ENCODE measurements at places on chromosomes 3 and 15.

GRCh38 chr15:66658044-66658443, 44.0 kb upstream of the SMAD6 start:
- no peak for DNase-seq

GRCh38 chr3:194285850-194286197, 65.3 kb downstream of the CPN2 start:
- no peak for DNase-seq

DNA sequence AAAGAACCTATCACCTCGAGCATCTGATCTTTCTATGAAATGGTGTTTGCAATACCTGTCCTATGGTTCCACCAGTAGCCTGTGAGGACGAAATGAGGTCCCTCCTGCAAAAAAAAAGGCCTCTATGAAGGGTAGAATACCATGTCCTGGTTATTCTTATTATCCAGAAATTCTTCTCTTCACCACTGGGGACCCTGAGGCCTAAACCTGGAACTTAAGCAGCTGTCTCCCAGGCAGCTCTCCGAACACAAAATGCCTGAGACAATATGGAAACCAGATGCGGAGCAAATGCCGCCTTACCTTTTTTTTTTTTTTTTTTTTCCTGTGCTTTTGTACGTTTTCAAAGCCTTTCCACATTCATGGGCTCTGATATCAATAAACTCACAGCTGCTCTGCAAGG, 62.1 kb upstream of the WNT5A start:
- peak; percentile 27 for DNase-seq

- DNase-seq: no peak
These were observed 17.5 kb downstream of the SHC4 start for GRCh38 chr15:48946074-48946839.

GRCh38 chr15:59531066-59531675, 80.4 kb upstream of the GCNT3 start:
- DNase-seq: no peak

- no peak for DNase-seq
These were observed 31.1 kb downstream of the PTPN23 start for GRCh38 chr3:47411696-47412452.

GRCh38 chr3:47871389-47871788, 68.5 kb downstream of the DHX30 start:
- DNase-seq: no peak

- no peak for DNase-seq
These were observed 540.8 kb downstream of the SI start for GRCh38 chr3:164537485-164537884.

- no peak for DNase-seq
These were observed 153.5 kb upstream of the IL12A start for GRCh38 chr3:159835126-159835525.

DNA sequence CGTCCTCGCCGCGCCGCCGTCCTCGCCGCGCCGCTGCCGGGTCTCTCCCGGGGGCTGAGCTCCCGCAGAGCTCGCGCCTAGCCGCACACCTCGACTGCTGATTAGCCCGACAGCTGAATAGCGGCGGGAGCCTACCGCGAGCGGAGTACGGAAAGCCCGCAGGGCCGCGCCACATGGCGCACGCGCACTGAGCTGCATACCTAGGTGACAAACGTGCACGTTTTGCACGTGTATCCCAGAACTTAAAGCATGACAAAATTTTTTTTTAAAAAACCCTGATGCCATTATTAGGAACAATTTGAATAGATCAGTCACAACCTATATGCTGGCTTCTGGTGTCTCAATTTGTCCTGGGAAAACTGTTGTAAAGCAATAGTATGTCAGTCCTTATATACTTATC, at the start of gene GOLGA8A:
TSS of gene GOLGA8A (minus strand) at position 122 of the 400 bp plus-strand sequence. CDS start 48,117 bp downstream, outside the sequence.
- peak; percentile 31 for DNase-seq

- DNase-seq: no peak
These were observed 50.5 kb upstream of the SPSB4 start for GRCh38 chr3:141000686-141001085.

DNA sequence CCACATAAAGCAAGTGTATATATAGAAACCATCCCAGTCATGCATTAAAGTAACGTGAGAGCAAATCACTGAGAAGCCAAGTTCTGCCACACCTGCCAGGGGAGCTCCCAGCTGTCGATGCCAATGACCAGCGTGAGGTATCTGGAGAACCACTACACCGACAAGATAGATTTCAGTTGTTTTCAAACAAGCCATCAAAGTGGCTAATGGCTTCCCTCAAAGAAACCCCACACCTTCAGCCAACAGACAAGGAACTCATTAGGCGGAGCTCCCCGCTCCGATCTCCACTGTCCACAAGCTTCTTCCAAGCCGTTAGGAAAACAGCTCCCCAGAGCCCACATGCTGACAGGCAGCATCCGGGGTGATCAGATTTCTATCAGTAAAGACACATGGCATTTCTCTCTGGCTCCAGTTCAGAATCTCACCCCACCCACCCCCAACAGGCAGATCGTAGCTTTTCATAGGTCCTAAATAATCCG, 54.2 kb upstream of the SPATA12 start:
- no peak for DNase-seq

DNA sequence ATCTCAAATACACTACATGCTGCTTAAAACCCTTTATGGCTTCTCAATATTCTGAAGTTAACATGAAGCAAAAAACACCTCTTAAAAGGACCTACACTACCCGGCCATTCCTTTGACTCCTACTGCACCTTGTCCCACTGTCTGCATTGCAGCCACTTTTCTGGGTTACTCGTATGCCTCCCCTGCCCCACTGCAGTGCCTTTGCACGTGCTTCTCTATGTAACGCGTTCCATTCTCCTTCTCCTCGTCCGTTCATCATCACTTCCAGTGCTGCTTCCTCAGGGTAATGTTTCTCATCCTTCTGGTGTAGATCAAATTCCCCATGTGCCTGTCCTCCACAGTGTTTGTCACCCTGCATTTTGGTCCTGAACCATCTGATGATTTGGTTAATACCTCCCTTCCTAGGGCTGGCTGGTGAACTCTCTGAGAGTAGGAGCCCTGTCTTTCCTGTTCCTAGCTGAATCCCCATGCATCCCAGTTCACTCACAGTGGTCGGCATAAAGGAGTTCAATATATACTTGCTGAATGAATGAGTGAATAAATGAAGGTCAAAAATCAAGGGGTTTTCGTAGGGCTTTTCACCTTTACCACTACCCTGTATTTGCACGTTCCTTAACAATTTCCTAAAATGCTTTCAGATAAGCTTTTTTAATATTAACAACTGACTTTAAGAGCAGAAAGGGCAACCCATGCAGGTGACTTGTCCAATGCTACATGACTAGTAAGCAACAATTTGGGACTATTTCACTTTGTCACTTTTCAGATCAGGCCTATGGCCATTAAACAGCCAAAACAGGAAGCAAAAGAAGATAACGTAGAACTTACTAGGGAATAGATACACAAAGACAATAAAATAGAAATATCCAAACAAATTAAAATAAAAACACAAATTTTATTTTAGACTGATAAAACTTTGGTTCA, 2.4 kb upstream of the STT3B start:
- no peak for DNase-seq

DNA sequence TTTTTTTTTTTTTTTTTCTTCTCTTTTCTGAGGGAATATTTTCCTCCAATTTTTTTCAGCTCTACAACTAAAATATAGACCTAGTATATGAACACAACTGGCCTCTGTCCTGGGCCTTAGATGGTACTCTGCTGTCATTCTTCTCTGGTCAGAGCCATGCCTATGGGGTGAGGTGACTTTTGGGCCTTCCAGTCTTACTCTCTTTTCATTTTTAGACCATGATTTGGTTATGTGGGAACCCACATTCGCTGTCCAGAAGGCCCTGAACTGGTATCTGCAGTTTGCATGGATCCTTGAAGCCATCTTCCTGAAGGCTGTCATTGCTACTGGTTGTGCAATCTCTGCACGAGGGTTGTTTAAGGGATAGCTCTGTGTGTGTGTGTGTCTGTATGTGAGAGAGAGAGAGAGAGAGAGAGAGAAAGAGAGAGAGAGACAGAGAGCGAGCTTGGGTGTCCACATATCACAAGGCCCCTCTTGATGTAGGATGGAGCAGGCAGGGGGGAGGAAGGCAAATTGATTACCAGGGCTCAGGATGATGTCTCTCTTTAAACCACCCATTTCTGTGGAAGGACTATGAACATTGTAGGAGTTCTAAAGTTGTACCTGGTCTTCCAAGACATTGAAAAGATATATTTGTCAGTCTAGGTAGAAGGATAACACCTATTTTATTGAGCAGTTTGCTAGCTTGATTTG, 6.9 kb downstream of the TGFBR2 start:
- DNase-seq: no peak

DNA sequence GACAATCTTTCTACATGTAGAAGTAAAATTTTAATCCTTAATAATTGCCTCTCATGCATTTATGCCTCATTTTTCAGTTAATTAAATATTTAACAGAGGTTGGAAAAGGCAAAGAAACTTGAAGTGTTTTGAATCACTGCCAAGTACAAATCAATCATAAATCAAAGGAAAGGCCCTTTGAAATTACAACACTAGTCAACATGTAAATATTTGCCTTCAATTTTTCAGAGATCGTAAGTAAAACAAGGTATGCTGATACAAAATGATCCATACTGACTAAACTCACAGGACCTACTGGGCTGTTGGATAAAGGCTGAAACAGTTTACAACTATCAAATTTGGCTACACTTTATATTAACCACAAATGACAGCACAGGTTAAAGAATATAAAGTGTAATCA, 33.9 kb downstream of the ZBBX start:
- DNase-seq: no peak

GRCh38 chr3:197378985-197379718, 80.7 kb upstream of the DLG1 start:
- no peak for DNase-seq

GRCh38 chr3:46898321-46899150, 21.0 kb downstream of the PTH1R start:
- DNase-seq: no peak

DNA sequence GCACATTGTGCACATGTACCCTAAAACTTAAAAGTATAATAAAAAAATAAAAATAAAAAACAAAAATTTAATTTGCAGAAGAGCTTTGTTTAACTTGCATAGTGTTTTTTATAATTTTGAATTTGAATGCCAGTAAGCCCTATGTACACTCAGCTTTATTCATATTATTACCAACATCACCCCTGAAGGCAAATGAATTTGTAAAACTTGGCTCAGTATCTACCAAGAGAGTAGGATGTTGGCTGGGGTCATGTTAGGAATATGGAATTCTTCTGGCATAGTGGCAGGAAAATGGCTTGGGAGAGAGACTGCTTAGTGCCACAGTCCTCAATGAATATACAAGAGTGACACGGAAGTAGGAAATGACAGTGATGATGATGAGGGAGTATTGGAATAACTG, 30.7 kb downstream of the TRPC1 start:
- DNase-seq: no peak

GRCh38 chr3:146161663-146162002, 649 bp upstream of the PLOD2 start:
- no peak for DNase-seq

DNA sequence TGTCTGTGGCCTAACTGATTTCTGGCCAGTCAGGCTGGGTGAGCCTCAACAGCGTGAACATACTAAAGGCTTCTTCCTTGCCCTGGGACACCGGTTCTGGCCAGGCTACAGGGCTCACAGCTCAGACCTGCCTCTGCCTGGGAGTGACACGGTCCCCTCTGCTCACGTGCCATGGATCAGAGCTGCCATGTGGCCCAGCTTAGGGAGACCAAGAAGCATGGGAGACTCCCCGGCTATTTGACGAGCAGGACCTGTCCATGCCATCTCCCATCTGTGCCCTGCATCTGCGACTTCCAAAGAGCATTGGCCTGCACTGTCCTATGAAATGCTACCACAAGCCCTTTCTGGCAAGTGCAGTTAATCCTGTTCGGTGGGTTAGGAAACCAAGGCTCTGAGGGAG, 57.4 kb downstream of the APBA2 start:
- no peak for DNase-seq

GRCh38 chr3:117671722-117672318, 962.2 kb downstream of the TUSC7 start:
- DNase-seq: no peak

DNA sequence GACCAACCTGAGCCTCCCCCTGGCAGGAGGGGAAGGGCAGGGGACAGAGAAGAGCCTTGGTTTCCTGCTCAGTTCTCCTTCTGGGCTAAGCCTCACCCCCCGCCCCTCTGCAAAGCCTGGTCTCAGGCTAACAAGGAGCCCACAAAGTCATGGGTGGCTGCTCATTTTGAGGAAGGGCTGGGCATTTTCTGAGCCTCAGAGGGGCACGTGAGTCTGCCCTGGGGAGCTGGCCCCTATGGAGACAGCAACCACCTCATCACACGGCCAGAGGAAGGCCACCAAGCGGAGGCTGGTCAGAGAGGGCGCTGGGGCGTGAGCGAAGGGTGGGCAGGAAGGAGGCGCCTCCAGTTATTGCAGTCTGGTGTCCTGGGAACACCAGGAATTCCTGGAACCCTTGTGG, 18.7 kb downstream of the ABTB1 start:
- no peak for DNase-seq

DNA sequence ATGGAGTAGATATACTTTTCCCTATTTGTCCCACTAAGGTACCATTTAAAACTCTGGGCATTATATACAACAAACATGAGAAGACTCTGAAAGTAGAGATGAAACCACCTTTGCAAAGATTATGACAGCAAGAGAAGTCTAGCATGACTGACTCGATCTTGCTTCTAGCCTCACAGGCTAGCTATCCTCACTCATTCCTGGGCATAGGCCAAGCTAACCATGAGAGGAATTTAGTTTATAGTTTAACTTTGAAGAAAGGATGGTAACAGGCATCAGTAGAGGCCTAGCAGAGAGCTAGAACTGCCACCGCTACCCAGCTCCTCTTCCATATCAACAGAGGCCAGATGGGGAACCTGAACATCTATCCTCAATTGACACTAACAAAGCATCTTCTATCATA, 63.5 kb upstream of the FSIP1 start:
- no peak for DNase-seq

DNA sequence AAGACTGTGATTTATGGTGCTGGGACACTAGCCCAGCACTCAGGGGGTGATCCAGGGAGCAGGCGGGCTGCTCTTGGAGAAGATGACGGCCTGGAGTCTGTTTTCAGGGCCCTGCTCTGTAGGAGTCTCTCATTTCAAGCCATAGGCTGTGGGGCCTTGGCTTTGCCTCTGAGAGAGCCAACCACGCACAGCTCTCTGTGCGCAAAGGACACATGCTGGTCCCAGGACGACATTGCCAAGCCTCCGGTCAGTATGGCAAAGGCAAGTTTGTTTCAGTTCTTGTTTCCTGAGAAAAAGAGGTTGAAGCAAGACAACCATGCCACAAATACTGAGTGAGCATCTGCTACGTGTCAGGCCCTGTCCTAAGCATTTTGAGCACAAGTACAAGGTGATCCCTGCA, 197.1 kb downstream of the EPHB1 start:
- no peak for DNase-seq

GRCh38 chr3:142276781-142277180, 51.4 kb upstream of the GK5 start:
- DNase-seq: no peak

All from fibroblast of the conjunctiva (primary cell).